ENCODE measurements at places on chromosomes 2 and 18.

GRCh38 chr18:53566626-53567025 is 657.8 kb downstream of the MBD2 start:
- DNase-seq, result no peak

DNA sequence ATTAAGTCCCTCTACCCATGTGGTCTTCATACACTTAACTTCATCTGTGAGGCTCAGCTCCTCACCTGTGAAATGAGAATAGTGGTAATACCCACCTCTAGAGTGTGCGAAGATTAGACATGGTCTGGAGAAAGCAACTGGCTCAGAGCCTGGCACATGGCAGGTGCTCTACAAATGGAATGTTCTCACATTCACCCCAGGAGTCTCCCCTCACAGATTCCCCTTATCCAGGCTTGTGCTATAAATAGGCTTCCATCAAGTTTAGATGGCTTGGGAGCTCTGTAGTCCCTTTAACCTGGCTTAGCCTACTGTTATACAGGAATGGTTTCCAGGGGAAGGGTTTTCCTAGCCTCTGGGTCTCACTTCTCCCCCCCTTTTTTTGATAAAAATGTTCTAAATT is 455.9 kb downstream of the RNF144A start:
- no peak for DNase-seq

GRCh38 chr2:5365871-5366461 is 326.2 kb upstream of the SOX11 start:
- peak; percentile 59 for DNase-seq

DNA sequence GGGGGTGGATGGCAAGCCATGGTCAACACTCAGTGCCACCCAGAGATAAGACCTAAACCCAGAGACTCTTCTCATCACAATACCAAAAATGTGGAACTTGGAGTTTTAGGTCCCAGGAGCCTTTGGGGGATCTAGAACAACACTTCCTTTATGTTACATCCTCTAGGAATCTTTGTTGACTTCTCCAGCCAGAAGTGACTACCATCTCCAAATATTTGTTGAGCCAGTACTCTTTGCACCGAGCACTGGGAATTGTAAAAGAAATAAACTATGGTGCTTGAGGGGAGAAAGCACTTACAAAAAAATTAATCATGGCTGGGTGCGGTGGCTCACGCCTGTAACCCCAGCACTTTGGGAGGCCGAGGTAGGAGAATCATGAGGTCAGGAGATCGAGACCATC is 120.0 kb upstream of the TMEM200C start:
- DNase-seq, result peak; percentile 31

- no peak for DNase-seq
Observed at GRCh38 chr2:118801151-118801550, 46.3 kb downstream of the EN1 start.

GRCh38 chr2:45922577-45922988 is 271.1 kb downstream of the PRKCE start:
- peak; percentile 42 for DNase-seq

GRCh38 chr2:129923265-129924091 is 56.0 kb upstream of the RAB6C start:
- peak; percentile 40 for DNase-seq

- DNase-seq, result peak; percentile 46
Observed at GRCh38 chr2:128549646-128550260, 231.1 kb upstream of the HS6ST1 start.

DNA sequence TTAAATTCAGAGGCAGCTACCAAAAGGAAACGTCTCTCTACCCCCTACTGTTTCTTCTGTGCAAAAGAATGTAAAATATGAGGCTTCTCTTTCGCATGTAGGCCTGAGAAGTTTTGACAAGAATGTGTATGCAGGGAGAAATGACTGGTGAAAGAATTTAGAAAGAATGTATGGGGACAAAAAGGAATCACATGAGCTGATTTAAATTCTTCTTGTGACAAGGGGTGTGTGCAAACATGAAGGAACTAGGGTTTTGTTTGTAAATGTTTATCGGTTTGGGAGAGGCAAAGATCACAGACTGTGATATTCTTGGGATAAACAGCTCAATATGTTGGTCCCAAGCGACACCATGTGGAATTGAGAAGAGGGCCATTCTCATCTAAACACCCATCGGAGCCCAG is 345.2 kb upstream of the VRK2 start:
- DNase-seq, result peak; percentile 73

- DNase-seq, result no peak
Observed at GRCh38 chr18:37572736-37573135, 7.1 kb upstream of the CELF4 start.

DNA sequence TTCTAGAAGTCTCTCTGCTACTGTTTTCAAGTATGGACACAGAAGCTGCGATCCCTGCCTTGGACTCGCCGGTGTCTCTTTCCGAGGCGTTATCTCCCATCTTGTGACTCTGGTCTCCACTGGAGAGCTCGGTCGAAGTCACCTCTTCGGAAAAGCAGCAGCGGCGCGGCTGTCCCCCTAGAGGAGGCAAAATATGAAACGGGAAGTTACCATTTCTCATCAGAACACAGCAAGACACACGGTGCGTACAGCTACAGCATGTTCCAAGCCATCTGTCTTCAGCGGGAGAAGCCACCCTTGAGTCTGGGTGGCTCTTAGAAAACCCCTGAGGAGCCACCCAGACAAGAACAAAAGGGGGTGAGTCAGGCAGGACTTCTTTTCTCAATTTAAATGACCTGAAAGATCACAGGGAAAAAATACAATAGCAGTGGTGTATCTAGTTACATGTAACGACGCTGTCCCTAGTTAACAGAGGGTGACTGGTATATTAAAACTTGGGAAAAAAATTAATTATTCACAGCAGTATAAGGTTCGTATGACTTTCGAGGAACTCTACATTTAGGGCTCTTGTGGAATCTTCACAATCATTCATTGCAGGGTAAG is 114.8 kb downstream of the ZNF516 start:
- no peak for DNase-seq

Data from fibroblast of skin of right biceps (primary cell).